CD4-positive, alpha-beta T cell treated with Interleukin-6 for 4 hours (primary cell): ENCODE measurements at places on chromosomes 1 and 21.
A peak's percentile ranks its signal among the peaks of the same experiment; 100 is the strongest.

DNA sequence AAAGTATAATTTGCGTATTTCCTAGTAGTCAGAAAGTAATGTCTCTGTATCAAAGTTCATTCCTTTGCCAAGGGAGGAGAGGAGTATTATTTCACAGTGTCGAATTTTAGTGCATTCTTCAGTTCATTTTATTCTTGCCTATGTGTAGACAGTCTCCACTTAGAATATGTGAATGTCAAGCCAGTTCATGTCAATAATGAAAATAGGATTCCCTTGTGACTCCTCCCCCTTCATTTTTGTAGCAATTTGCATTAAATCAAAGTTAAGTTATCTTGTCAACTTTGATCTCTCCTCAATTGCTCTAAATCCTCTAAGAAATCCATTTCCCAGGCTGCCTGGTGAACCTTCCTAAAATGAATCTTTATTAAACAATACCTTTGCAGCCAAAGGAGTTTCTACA, 179.1 kb downstream of the SLC44A5 start:
- DNase-seq, result no peak

DNA sequence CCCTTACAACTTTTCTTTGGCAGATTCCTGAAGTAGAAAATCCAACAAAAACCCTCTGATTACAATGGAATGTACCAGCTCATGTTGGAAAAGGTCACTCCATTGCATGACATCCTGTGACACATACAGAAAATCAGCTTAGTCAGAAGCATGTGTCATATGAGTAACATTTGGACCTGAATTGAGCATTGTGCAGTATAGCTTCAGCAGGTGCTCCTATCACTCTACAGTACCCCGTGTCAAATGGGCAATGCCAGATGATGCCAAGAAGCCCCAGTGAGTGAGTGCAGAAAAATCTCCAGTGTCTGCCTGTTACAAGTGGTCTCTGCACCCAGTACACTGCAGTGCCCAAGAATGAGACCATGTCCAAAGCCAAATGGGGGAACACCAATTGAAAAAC, 129.7 kb upstream of the RUNX1 start:
- DNase-seq, result no peak

- no peak for DNase-seq
Observed at GRCh38 chr1:226675715-226676357, 63.2 kb downstream of the ITPKB start.

GRCh38 chr1:176469450-176470010, 6.6 kb downstream of the PAPPA2 start:
- no peak for DNase-seq

DNA sequence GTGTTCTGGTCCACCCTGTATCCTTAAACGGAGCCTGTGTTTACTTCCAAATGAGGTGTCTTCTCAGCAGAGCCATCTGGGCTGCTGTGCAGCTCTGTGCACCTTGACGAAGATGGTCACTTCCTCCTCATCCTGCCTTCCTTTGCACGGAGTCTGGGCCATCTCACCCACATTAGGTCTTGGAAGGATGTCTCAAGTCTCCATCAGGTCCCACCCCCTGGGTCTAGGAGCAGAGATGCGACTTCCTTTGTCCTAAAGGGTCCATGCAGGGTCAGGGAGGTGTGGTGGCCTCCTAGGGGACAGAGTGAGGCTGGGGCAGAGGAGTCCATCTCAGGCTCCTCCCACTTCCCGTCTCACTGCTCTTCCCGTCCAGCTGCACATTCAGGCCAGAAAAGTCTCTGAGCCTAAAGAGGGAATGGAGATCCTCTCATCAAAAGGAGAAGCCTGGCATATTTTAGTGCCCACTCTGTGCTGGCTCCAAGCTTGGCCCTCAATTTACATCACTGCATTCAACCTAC, 209.2 kb downstream of the MATN1 start:
- no peak for DNase-seq

- no peak for DNase-seq
Observed at GRCh38 chr1:167922023-167922422, 8.1 kb upstream of the ADCY10 start.

DNA sequence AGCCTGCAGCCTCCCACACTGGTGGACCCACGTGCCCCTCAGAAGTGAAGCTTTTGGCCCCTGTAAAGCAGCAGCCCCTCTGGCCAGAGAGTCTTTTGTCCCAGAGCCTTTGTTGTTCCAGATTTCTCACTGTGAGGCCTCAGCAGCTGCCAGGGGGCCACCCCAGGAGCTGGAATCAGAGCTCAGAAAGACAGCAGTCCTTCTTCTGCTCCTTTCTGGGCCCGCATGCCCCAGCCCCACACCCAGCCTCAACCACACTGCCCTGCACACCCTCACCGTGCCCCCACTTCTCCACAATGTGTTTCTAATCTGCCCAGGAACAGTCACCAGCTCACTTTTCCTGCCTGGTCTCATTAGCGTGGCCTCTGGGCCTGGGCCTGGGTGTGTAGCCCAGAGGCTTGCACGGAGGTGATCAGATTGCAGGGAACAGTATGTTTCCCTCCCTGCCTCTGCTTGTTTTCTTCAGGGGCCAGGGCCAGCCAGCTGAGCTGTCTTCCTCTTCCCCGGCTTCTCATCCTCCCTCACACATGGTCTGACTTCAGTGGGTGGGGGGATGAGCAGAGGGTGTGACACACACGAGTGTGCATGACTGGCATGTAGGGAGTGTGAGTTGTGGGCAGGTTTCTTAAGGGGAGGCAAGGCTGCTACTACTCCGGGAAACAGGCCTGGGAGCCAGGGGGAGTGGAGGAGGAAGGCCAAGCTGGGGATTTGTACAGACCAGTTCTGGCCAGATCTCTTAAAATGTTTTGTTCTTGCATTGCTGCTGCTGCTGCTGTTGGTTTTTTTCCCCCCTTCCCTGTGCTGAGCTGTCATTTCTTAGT, 82.5 kb upstream of the ZNF648 start:
- no peak for DNase-seq

- DNase-seq, result no peak
Observed at GRCh38 chr1:164688791-164689190, 129.8 kb downstream of the PBX1 start.

- DNase-seq, result no peak
Observed at GRCh38 chr1:37069406-37069805, 35.1 kb upstream of the GRIK3 start.

- peak; percentile 75 for DNase-seq
Observed at GRCh38 chr1:150464422-150464826, 22.8 kb upstream of the TARS2 start.

DNA sequence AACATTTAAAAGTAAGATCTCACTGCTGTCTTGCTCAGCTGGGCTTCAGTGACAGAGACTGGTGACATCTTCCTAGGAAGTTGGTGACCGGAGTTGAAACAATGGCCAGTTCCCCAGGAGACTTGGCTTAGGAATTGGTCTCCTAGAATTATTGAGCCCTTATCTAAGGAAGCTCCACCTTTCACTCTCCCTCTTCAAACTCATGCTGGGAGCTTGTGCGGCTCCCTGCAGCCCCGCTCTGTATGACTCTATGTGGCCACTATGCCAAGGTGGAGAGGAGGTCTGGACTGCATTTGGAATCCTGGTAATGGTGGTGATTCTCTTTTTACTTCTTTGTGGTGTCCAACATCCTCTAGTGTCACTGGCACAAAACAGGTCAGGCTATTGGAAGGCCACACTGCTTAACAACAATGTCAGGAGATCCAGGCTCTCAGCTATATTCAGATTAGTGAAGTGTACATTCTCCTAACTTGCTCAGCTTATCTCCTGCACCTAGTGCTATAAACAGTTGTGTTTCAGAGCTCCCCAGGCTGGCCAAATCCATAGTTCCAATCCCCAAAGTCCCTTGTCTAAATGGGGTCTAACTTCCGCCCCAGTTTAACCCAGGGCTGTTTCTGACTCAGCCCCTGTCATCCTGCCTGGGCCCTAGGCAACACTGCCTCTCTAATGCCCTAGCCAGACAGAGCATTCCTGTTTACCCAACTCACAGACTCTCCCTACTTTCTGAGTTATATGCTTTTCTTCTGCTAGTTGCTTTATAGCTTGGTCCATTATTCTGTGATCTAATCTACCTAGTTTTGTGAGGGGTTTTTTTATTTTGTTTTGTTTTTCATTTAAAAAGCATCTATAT, 18.3 kb downstream of the ATP2B4 start:
- no peak for DNase-seq

DNA sequence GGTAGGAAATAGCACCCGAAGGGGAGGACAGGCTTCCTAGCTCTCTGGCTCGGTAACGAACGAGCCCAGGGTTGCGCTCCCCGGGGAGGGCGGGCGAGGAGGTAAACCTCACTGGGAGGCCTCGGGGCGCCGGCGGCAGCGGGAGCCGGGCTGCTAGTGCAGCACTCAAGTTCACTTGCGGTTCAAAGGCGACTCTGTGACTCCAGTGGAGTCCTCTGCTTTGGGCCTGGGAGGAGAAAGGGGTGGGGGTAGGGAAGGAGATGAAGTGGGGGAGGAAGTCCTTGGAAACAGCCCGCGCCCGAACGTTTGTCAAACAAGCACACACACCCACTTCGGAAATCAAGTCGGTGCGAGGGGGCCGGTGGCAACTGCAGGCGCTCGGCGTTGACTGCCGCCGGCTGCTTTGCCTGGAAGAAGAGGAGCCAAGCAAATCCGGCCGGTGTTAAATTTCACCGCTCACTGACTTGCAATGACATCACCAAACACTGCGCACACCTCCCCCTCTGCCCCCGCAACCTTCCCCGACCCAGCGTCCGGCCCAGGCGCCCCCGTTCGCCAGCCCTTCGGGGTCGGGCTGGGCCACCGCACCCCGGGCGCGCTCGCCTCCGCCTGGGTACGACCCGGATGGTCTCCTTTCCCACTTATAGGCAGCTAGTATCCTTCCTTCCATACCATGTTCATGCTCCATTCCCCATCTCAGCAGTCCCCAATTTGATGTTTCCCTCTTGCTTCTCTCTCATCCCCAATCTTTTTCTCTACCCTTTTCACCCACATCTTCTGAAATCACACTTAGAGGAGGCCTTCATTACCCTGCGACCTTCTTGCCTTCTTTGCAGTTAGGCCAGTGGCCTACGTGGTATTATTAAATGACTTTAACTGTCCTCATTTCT, at the start of gene COL24A1:
COL24A1 (minus strand) TSS at position 207 of the 890 bp plus-strand sequence. CDS start 376 bp downstream, outside the sequence.
- DNase-seq, result no peak

DNA sequence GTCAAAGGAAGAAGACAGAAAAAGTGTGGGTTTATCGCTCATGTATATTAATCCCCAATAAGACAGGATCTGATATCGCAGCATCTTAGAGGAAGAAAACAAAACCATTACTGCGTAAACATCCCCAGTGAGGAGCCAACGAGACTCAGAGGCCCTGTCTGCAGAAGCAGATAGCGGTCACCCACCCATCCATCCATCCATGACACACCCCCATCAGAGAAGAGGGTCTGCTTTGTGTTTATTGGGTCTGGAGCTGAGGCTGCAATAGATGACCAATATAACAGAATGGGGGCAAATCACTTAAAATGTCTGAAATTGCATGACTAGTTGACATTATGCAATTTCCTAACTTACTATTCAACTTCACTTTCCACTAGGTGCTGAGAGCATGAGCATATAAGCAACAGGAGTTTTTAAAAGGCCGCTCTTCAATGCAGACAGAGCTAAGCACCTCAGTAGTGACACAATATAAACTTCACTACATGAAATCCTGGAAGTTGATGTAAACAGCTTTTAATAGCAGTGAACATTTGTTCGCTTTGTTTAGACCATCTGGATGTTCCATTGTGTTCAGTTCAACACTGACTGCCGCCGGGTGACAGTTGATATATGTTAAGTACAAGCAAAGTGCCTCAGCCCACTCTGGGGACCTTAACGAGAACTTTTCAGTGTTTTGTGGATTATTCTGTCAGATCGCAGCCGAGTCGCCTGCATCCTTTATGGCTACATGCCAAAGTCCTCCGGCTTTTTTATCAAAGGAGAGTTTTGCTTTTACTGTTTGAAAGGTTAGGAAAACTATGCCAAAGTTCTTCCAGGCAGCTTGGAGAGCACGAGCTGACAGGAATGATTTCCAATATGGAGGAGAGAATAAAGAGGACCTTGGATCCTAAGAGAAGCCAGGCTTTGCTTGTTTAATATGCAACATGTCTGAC, 167.5 kb downstream of the ZNF281 start:
- no peak for DNase-seq

GRCh38 chr1:64664299-64664698, 80.6 kb upstream of the RAVER2 start:
- DNase-seq, result no peak

DNA sequence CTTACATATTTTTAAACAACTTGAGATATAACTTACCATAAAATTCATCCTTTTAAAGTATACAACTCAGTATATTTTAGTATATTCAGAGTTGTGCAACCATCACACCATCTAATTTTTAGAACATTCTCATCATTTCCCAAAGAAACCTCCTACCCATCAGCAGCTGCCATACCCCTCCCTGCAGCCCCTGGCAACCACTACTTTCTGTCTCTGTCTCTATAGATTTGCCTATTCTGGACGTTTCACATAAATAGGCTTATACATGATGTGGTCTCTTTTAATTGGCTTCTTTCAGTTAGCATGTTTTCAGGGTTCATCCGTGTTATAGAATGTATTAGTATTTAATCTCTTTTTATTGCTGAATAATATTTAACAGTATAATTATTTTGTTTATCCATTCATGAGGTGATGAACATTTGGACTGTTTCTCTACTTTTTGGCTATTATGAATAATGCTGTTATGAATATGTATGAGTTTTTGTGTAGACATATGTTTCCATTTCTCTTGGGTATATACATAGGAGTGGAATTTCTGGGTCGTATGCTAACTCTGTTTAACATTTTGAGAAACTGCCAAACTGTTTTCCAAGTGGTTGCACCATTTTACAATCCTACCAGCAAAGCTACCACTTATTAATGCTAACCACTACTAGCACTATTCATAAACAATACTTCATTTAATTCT, 29.5 kb downstream of the WDR26 start:
- DNase-seq, result no peak

GRCh38 chr1:110223127-110223526, 13.0 kb downstream of the KCNC4 start:
- DNase-seq, result no peak

GRCh38 chr21:18772404-18772803, 368.8 kb upstream of the TMPRSS15 start:
- no peak for DNase-seq

- no peak for DNase-seq
Observed at GRCh38 chr1:76006234-76006633, 68.3 kb upstream of the ST6GALNAC3 start.
